ENCODE measurements at places on chromosomes 3 and 15.

GRCh38 chr3:134693804-134694203 lies 43.0 kb upstream of the KY start:
- no peak for DNase-seq

- DNase-seq, result no peak
Measured at GRCh38 chr3:186169379-186169778, 60.5 kb upstream of the ETV5 start.

DNA sequence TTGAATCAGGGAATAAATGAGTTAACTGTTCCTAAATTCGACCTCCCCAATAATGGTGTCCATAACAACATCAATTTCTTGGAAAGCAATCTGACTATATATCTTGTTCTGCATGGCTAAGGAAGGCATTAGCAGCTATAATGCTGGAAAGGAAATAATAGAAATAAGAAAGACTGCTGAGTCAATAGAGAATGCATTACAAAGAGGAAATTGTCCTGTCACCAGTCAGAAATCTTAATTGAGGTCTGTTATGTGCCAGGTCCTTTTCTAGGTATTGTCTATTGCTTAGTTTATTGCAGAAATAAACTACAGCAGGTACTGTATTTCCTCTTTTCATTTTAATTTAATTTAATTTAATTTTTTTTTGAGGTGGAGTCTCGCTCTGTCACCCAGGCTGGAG lies 5.9 kb upstream of the PPP1R2 start:
- DNase-seq, result no peak

DNA sequence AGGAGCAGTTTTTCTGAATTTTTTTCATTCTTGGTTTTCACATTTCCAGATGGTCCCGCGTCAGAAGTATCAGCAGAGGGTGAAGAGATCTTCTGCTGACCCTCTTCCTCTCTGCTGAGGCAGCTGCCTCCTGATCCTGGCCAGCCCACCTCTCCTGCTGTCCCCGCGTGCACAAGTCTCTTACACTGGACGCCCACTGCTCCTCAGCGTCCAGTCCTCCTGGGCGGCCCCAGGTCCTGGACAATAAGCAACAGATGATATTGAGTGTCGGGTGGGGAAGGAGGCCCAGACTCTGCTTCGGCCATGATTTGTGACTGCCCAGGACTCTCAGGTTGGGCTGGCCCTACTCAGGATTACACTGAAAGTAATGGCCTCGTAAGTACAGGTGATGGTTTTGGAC lies 50.1 kb downstream of the KLHL25 start:
- DNase-seq, result no peak

GRCh38 chr3:182713743-182714517 lies 79.4 kb upstream of the ATP11B start:
- DNase-seq, result no peak
